NCI-H524 (cell line): ENCODE measurements at places on chromosomes 13 and 19.

- DNase-seq, result no peak
These were observed 42.7 kb downstream of the CAPN12 start for GRCh38 chr19:38701455-38702063.

DNA sequence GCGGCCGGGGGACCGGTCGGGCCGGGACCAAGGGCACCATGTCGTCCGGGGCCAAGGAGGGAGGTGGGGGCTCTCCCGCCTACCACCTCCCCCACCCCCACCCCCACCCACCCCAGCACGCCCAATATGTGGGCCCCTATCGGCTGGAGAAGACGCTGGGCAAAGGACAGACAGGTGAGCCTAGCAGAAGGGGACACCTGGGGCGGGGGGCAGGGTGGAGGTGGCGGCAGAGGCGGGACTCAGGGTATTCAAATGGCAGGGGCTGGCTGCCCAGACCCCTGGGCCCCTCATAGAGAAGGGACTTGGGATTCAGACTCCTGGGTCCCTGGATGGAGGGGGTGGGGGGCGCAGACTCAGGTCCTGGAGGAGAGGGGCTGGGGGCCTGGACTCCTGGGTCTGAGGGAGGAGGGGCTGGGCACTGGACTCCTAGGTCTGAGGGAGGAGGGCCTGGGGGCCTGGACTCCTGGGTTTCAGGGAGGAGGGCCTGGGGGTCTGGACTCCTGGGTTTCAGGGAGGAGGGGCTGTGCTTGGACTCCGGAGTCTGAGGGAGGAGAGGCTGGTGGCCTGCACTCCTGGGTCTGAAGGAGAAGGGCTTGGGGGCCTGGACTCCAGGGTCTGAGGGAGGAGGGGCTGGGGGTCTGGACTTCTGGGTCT lies 735 bp downstream of the BRSK1 start:
- DNase-seq, result no peak

- DNase-seq, result peak; percentile 56
These were observed 91.0 kb downstream of the NHLRC3 start for GRCh38 chr13:39129213-39129612.

GRCh38 chr19:954672-955494 lies 29.0 kb downstream of the ARID3A start:
- DNase-seq, result no peak
